T47D (cell line): ENCODE measurements at places on chromosomes 2 and 18.

- DNase-seq: no peak
Observed at GRCh38 chr2:164479460-164479859, 141.8 kb downstream of the GRB14 start.

DNA sequence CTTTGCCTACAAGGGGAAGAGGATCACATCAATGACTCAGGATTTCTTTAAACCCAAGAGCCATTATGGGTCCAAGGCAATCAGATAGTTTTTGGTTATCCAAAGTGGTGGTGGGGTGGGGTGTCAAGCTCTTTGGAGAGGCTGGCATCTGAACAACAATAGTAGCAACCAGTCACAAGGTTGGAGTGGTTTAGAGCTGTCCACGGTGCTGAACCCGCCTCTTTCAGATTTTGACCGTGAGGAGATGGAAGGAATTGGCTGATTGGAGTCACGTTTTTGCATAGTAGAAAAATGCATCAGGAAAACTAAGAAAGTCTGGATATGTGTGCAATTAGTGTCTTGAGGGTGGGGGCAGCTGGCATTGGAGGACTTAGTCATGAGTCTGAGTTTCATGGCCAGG is 159.9 kb downstream of the LOXHD1 start:
- DNase-seq: peak; percentile 23

- DNase-seq: no peak
Observed at GRCh38 chr18:40259115-40259835, 1695.8 kb upstream of the PIK3C3 start.

- no peak for DNase-seq
Observed at GRCh38 chr2:105391763-105392662, 6.8 kb downstream of the FHL2 start.

DNA sequence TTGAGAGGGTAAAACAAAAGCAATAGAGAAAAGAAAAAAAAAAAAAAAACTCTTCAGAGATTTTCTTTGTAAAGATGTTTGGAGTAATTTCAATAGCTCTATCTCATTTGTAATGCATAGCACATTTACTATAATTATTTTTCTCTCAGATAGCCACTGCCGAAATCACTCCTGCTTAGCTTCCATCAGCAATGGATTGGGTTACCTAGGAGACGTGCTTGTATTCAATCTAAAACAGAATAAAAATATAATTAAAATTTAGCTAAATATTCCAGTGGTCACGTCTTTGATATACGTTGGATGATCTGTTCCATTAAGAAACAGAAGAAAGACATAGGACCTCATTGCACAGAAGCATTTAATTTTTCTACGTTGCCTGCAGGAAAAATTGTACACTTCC is 1435.7 kb upstream of the DDX18 start:
- DNase-seq: no peak

DNA sequence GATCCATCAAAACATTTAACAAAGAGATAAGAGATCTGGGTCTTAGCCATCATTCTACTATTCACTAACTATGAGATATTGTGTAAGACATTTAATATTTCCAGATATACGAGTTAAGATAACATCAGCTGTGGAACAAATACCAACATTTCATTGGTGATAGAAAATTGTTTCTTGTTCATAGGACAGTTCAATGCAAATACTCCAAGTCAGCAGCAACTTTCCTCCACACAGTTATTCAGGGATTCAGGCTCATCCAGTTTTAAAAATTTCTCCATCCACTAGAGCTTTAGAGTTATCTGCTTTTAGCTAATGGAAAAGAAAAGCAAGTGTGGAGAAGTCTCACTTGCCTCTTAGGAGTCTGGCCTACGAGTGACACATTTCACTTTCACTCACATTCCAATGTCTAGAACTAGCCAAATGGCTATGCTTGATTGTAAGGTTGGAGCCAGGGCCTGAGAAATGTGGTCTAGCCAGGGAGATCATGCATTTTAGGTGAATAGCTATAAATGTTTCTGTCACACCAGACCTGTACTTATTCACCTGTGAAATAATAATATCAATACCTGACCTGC is 119.3 kb upstream of the MAPRE2 start:
- peak; percentile 5 for DNase-seq

GRCh38 chr2:189441709-189442074 is 418 bp downstream of the WDR75 start:
- DNase-seq: no peak

GRCh38 chr18:56711708-56712445 is 60.7 kb downstream of the WDR7 start:
- no peak for DNase-seq

DNA sequence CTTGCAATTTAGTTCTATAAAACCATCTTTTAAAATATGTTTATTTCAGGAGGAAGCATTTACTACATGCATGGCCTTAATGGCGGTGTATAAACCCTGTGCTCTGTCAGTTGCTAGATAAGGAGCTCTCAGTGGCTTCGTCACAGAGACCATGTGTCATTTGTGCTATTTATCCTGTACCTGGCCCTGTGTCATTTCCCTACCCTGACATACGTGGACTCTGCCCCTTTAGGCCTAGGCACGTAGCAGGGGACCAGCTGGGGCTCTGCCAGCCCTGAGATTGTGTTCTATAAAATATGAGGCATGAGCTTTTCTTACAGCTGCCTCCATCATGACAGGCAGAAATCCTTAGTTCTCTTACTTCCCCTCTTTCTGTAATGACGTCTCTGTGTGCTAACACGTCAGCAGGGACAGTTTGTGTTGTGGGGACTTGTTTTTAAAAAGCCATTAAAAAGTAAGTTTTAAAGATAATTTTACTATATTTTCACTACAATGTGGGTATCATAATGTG is 88.0 kb downstream of the ITGB1BP1 start:
- no peak for DNase-seq

DNA sequence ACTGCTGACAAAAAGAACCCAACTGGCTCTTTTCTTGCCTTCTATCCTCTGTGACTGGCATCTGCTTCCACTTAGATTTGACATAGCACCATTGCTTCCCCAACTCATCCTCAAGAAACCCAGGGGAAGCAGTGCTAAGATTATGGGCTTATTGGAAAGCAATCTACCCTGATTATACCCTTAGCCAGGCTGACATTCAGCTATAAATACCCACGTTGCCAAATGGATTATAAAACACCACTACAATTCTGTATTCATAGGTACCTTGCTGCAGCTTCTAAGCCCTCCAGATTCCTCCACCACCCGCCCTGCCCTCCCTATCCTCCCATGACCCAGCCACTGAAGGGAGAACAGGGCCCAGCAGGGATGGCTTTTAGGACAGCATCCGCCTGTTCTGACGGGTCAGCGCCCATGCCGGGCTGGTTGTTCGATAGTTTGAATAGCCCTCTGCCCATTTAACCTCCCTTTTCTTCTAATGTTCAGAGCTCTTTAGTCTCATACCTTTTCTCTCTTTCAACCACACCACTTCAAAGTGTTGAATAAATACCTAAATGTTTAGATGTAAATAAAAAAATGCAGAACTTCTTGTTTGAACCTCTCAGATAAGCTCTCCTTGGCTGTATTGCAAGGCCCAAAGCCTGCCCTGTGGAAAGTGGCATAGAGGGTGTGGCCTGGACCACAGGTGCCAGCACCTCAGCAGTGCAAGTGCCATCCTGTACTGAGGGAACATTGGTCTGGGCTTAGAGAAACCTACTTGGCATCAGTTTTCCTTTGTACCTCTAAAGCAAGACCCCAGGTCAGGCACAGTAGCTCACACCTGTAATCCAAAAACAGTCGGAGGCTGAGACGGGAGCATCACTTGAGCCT is 86.6 kb upstream of the RGPD5 start:
- DNase-seq: no peak

GRCh38 chr2:12555012-12555645 is 161.6 kb upstream of the TRIB2 start:
- DNase-seq: no peak

- DNase-seq: no peak
Observed at GRCh38 chr2:109322111-109322510, 193.1 kb downstream of the SH3RF3 start.

- DNase-seq: no peak
Observed at GRCh38 chr2:25250331-25251070, 82.1 kb upstream of the POMC start.

DNA sequence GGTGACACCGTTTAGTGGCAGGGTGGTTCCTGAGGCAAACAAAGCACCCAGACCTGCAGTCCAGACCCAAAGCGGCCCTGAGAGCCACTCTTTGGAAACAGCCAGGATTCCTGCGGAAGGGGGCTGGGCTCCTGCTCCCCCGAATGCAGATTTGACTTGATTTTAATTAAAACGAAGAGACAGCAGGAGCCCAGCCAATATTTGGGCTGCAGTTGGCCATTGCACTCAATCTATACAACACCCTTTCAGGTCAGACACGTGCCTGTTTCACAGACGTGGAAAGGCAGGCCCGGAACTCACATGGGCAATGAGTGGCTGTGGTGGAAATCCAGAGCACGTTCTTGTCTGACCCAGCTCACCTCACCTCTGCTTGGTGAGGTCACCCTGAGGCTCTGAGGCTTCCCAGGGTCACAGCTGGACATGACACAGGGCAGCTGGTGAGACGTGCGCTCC is 122.4 kb downstream of the NDUFA10 start:
- DNase-seq: no peak

GRCh38 chr2:8315531-8316165 is 366.2 kb upstream of the ID2 start:
- no peak for DNase-seq

GRCh38 chr2:241914542-241914941 is 45.0 kb downstream of the RTP5 start:
- DNase-seq: no peak
